IMR-90 (cell line): ENCODE measurements at places on chromosomes 1 and 21. TPM values are rescaled to one million over a fixed set of nuclear protein-coding genes. Genes with fewer than 3 reads are reported as not detected.

GRCh38 chr1:162233066-162233465 lies 143.6 kb downstream of the SPATA46 start:
- no peak for DNase-seq
- no peak overlapping the region for H3K27ac ChIP-seq
- no peaks in the 10 kb centered on the region for H3K36me3 ChIP-seq
- no peaks in the 10 kb centered on the region for H3K4me1 ChIP-seq

DNA sequence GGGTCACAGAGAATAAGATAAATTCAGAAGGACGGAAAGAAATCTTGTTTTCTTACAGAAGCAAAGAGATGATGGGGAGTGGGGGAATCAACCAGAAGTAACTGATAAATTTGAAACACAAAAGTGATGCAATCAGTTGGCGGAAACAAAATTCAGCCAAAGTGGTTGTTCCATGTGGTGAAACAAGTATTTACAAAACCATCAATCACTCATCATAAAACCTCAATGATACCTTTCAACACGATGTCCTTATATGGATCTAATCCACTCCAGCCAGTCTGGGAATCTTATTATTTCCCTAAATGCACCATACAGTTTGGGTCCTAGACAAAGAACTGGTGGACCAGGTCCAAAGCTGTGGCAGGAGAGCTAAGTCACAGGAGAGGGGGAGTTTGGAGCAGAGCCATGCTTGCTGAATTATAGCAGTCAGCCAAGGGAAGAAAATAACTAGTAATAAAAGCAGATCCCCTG lies 303.8 kb upstream of the LRRC7 start:
- DNase-seq, result no peak
- no peaks in the 10 kb centered on the region for H3K4me1 ChIP-seq

DNA sequence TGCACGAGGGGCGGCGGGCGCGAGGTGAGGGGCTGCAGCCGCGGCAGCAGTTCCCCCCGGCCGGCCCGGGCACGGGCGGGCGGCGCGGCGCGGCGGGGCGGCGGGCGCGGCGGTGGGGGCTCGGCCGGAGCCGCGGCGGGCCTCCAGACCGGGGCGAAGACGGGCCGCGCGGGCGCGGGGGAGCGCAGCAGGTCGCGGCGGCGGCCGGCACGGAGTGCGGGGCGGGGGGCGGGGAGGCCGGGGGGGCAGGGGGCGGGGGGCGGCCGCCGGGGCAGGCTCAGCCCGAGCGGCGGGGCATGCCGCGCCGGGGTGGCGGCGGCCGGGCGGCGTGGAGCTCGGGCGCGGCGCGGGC lies 311 bp downstream of the IRF2BP2 start:
- peak overlapping the region; percentile 86 for H3K27ac ChIP-seq
- peak overlapping the region; percentile 76 for H3K4me3 ChIP-seq
- H3K27me3 ChIP-seq, result no peaks in the 10 kb centered on the region

DNA sequence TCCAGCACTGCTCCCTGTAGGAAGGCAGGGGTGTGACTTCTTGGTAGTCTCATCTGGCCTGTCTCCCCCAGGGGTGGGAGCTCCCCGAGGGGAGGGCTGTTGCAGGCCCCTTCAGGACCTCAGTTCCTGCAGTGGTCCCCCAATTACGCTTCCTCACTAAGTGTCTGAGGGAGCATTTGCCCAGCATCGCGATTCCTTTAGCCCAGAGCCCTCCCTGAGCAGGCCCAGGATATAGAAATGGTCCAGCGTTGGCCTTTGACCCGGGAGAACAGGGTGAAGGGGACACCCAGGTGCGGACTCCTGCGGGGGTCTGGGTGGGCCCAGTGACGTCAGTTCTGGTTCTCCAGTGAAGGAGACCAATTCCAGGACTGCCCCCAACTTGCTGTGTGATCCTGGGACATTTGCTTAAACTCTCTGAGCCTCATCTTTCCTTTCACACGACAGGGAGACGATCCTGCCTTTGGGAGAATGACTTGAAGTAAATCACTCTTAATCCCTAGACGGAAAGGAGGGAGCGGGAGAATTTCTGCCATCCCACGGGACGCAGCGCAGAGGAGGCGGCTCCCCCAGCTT lies 32.6 kb upstream of the BTG2 start:
- no peak overlapping the region for H3K4me3 ChIP-seq
- H3K4me1 ChIP-seq, result peaks cover 5% of the 10 kb centered on the region; the same call in 1 of the 2 replicates
- no peaks in the 10 kb centered on the region for H3K36me3 ChIP-seq
- no peak overlapping the region for H3K27ac ChIP-seq
- no peaks in the 10 kb centered on the region; the same call in 1 of the 2 replicates for H3K27me3 ChIP-seq
- DNase-seq, result no peak

The S100A1 gene
- polyA plus RNA-seq, result 0.29 and 0.59 TPM in 2 replicates

The MPZL1 gene
- 48.0 and 55.3 TPM in 2 replicates for polyA plus RNA-seq
